Sciatic nerve (tissue), 2 donors: ENCODE measurements at places on chromosomes 5 and 9. TPM values are rescaled to one million over a fixed set of nuclear protein-coding genes. Genes with fewer than 3 reads are reported as not detected.

The DAPK1 gene
- 71.1 TPM for total RNA-seq

The PCDHB3 gene
- 4.5 TPM for total RNA-seq

The OR1J1 gene
- not detected for total RNA-seq

The STOML2 gene
- 48.5 TPM for total RNA-seq

The SSNA1 gene
- total RNA-seq = 27.6 TPM

- DNase-seq = peak; percentile 54
Measured at GRCh38 chr9:93112116-93112863, 16.3 kb downstream of the CARD19 start.

DNA sequence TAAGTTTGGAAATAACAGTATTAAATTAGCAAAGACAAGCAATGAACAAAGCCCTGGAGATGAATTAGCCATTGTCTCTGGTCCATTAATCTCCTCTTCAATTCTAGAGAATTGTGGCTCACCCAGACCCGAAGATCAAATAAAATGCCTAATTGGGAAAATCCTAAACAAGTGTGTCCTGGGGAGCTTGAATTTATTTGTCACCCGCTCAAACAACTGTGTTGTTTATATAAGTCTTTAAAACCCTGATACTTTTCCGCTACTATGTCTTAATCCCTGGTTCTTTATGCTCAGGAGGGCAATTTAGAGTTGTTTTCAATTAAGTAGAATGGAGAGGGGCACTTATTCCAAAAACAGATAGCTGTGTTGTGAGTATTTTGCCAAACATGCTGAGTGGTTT, 128.4 kb downstream of the ANXA1 start:
- DNase-seq = no peak
